ENCODE measurements at places on chromosomes 2 and 18.
A peak's percentile ranks its signal among the peaks of the same experiment; 100 is the strongest.

GRCh38 chr2:155382776-155383175 lies 684.3 kb downstream of the KCNJ3 start:
- no peak for DNase-seq

DNA sequence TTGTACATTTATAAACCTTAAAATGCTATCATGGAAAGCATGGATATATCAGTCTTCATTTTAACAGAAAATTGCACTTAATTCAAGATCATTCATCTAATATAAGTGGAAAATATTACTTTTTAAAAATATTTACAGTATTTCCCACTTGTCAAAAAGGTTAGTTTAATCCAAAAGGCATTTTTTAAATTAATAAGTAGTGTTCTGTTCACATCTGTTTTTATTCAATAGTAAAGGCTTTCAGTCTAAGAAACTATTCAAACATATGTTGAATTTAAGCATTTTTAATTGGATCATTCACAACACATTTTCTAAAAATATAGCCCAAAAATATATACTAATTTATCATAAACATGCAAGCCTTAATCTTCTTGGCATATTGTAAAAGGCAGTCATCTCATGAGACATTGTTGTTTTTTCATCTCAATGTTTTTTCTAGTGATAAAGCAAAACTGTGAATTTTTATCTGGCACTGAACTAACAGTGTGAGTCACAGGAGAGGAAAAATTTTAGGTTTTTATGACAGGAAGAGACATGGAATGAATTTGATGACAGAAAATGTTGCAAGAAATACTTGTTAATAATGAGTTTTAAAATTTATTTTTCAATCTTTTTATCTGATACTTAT lies 1642.5 kb upstream of the TMEFF2 start:
- DNase-seq, result no peak

GRCh38 chr2:86703704-86704361 lies 16.3 kb upstream of the RMND5A start:
- no peak for DNase-seq

- no peak for DNase-seq
Measured at GRCh38 chr2:167992278-167992677, 255.1 kb downstream of the STK39 start.

DNA sequence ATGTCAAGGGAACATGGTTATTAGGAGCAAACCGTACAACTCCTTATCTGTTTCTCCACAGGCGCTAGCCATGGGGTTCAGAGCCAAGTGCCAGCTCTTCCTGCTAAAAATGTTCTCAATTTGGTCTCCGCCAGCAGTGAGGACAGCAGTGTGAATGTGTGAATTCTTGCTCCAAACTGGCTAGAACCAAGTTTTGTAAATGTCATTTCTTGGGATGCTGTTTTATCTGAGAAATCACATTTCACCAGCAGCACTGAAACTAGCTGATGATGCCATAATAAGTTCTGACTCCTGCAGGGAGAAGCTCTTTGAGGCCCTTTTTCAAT lies 140.6 kb upstream of the LGALSL start:
- no peak for DNase-seq

DNA sequence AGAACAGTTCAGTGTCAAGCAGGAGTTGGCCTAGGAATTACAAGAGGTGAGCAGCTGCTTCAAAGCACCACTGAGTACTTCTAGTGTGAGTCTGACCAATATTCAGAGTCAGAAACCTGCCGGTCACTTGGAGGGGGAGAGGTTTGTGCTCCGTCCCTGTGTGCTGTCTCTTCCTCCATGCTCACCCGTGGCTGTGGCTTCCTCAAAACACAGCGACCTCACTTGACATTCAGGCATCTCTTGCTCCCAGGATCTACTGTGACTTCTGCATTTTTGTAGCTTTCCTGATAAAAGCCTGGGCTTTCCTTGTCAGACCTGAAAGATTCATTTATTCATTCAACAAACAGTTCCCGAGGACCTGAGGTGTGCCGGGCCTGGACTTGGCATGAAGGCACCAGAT lies 32.9 kb downstream of the TPRKB start:
- no peak for DNase-seq

DNA sequence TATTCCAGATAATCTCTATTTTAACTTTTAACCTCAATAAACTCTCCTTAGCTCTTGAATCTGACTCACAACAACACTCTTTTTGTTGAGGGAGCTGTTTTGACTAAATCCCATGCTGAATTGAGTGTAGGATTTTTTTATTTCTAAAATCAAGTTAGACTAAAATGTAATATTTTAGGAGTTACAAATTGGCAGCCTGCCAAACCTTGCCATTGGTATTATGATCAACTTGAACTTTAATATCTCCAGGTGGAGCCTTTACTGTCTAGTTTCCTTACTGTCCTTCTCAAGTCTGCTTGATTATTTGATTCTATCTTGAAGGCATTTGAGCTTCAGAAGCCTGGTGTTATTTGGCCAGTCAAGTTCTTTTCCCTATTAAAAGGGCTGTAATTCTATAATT lies 8.7 kb downstream of the PIKFYVE start:
- no peak for DNase-seq

DNA sequence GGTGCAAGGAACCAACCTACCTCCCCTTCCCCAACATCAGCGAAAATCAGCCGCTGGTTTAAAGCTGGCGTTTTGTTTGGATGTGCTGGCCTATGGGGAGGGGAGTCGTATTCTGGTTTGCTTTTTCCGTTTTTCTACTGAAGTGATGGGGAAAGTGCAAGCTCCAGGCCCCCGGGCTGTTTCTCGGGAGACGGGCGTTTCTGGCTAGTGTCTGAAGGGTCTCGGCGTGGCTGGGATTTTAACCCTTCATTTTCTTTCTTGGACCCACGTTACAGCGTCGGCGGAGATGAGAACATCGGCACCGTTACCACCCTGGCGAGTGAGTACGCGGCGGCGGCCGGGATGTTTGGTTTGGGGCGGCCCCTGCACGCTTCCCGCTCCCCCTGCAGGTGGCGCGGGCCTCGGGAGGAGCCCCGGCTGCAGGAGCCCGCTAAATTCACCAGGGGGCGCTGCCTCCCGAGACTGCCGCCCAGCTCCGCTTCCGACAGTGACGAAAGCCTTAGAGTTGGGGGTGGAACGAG lies 70.7 kb downstream of the PLB1 start:
- DNase-seq, result peak; percentile 98

DNA sequence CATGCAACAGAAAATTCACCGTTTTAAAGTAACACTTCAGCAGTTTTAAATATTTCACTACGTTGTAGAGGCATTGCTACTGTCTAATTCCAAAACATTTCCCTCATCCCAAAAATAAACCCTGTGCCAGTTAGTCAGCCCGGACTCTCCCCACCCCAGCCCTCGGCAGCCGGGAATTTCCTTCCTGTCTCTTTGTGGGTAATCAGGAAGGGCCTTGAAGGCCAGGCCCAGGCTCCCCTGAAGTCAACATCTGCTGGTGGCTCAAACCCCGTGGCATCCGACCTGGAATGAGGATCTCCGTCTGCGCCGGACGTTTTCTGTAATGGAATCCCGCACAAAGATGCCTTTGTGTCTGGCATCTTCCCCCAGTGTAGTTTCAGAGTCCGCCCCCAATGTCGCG lies 219.6 kb downstream of the SNTG2 start:
- DNase-seq, result no peak

GRCh38 chr18:77203071-77203470 lies 46.6 kb upstream of the GALR1 start:
- DNase-seq, result no peak

DNA sequence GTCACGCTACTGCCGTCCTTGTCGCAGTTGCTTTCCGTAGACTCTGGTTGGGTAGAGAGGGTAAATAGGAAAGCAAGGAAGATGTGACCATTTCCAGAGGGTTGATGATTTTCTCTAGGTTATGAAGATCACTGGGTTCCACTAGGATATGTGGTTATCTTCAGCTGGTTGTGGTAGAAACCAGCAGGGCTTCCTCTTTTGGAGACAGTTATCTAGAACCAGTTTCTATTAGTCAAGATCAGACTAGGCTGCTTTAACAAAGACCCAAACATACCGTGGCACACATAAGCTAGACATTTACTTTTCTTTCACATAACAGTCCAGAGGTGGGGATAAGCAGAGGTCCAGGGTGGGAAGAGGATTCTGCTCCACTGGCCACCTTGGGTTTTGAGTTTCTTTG lies 59.6 kb downstream of the FASTKD2 start:
- DNase-seq, result no peak

GRCh38 chr18:79974025-79974654 lies 9.7 kb downstream of the HSBP1L1 start:
- DNase-seq, result no peak

GRCh38 chr18:34947711-34948125 lies 93.5 kb upstream of the MAPRE2 start:
- no peak for DNase-seq

DNA sequence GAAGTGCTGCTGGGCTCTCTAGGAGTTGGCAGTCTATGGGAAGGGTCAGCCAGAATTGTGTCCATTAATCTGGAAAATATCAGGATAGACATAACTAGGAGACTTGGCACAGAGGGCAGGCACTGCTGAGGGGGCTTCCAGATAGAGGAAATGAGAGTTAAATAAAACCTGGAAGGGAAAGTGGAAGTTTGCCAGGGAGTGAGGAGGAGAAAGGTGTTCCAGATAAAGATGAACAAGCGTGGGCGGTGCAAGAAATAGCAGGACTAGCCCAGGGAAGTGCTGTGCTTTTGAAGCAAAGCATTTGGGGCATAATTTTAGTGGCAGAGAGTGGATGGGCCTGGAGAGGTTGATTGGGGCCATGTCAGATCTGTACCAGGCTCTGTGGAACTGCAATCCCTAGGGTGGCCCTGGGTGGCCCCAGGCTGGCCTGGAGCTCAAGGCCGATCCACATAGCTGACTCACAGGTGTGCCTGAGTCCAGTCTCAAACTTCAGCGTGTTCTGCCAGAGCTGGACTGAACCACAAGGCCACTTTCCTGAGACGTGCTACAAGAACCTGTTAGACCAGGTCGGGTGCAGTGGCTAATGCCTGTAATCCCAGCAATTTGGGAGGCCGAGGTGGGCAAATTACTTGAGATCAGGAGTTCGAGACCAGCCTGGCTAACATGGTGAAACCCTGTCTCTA lies 26.9 kb downstream of the GALM start:
- no peak for DNase-seq

DNA sequence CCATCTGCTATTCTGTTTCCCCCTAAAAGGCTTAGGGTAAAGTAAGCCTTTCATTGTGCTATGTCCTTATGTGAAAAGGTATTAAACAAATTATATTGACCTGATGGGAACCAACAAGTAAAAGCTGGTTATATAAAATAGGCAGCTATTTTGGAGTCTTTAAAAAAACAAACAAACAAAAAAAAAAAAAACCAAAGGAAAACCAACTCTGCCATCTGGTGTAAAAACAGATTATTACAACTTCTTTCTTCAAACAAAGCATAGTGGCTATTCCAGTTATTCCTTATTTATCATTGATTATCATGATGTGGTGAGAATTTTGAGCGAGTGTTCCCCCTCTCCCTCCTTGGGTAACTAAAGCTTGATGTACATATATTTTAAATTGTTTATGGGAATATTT lies 122.3 kb upstream of the FHL2 start:
- DNase-seq, result no peak

GRCh38 chr18:9771261-9771976 lies 63.3 kb downstream of the RAB31 start:
- peak; percentile 87 for DNase-seq

- DNase-seq, result no peak
Measured at GRCh38 chr2:182921234-182921633, 54.8 kb upstream of the FRZB start.

DNA sequence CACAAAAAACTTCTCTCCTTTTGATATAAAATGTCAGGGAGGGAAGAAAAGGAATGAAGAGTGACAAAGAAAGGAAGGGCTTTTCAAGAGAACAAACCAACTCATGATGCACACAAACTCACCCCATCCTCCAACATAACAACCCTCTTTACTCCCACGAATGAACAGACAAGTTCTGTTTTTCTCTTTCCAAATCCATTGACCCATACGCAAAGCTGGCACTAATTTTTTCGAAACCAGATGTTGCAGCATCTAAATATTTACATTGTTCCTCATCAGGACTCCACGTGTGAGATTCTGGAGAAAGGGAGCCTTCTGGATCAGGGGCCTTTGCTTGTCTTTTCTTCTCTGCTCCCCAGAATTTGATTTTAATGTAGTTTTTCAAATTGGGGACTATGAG lies 143.3 kb upstream of the BCL2L11 start:
- DNase-seq, result no peak

DNA sequence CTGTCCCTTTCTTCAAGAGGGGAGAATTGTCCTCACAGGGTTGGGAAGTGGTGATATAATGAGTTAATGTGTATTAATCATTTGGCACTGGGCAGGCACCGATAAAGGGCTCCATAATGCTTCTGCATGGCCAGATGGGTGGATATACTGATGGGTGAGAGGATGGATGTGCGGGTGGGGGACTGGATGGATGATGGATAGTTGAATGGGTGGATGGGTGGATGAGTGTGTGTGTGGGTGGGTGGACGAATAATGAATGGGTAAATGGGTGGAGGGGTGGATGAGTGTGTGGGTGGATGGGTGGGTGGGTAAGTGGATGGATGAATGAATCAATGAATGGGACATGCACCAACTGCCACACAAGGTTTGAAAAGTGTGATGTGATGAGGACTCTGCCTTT lies 127.2 kb downstream of the ACKR3 start:
- no peak for DNase-seq

GRCh38 chr2:6664332-6665061 lies 201.2 kb downstream of the CMPK2 start:
- DNase-seq, result no peak

DNA sequence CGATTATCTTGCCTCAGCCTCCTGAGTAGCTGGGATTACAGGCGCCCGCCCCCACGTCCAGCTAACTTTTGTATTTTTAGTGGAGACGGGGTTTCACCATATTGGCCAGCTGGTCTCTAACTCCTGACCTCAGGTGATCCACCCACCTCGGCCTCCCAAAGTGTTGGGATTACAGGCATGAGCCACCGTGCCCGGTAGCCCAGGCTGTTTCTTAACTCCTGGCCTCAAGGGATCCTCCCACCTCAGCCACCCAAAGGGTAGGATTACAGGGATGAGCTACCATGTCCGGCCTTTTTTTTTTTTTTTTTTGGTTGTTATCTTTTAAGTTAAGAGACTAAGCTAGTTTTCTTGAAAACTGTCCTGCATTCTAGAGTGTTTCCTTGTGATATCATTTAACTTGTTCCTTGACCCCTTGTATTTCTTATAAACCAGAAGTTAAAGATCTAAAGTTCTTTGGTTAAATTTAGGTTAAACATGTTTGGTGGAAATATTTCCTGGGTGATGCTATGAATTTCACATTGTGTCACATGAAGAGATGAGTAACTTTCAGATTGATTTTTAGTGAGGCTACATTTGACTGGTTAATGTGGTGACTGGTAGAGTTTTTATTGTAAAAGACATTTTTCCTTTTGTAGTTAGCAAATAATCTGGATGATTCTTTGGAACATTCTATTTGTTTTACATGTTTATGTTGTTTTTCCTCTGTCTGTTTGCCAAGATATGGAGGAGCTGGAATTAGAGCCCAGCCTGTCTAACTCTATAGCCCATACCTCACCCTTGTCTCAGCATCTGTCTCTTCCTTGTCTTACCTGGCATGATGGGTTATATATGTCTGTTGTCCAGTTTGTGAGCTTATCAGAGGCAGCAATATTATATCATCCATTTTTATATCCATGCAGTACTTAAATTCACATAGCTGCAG lies 5.2 kb downstream of the NCAPH start:
- DNase-seq, result no peak
